ENCODE measurements at places on chromosomes 1 and 21.

DNA sequence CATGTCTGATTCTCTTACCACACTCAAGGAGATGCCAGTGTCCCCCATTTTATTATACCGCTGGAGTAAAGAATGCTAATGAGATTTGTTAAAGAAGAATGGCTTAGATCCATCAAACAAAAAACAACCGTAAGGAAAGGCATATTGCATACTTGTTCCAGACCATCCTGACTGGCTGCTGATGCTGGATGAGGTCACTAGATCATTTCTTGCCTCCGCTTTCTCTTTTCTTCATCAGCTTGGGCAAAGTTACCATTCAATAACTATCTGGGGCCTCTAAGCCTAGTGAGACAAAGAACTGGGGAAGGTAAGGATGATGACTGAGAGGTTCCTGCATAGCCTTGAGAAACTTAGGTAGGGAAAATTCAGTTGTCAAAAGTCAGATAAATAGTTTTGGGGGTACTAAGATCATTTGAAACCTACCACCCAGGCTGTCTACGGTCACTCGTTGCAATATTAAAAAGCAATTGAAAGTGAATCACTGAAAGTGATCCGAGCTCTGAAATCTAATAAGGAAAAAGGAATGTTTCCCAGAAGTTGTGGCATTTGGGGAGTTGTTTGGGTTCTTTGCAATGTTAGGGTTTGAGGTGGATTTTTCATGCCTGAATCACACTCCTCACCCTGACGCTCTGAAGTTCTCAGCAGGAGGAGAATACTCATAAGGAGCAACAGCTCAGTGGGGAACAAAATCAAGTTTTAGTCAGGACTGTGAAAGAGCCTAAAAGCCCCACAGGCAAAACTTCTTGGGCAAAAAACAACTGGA, 176.8 kb downstream of the HHIPL2 start:
- no peak for DNase-seq

DNA sequence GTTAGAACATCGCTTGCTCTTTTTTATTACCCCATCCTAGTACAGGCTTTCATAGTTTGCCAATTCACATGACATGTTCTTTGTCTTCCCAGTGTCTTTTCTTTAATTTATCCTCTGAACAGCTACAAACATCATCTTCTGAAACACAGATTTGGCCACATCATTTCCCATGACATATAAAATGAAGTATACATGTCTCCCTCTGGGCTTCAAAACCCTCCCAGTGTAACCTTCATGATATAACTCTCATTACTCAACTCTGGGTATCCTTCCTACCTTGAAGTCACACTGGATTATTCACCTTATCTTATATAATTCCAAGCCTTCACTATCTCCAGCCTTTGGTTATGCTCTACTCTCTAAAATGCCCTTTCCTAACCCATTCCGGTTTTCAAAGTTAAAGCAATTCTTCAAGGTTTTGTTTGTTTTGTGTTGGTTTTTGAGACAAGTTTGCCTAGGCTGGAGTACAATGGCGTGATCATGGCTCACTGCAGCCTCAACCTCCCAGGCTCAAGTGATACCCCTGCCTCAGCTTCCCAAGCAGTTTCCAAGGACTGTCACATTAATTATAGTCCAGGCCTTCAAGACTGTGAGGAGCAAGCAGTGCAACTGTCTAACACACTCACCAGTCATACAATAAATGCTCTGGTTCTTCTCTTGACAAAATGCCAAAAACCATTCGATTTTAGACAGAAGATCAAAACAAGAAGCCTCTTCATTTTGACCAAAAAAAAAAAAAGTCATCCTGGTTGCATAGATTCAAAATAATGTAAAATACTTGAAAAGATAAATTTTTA, 5.8 kb downstream of the RGS1 start:
- DNase-seq = no peak

GRCh38 chr1:24711329-24711728, 33.9 kb upstream of the CLIC4 start:
- no peak for DNase-seq

DNA sequence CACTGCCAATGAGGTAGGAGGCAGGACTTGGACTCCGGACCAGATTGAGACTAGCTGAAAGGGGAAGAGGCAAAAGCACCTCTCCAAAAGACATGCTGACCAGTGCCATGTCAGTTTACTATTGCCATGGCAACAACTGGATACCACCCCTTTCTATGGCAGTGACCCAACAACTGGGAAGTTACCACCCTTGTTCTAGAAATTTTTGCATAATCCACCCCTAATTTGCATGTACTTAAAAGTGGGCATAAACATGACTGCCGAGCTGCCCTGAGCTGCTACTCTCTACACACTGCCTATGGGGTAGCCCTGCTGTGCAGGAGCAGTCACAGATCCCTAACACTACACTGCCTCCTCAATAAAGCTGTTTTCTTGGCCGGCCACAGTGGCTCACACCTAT, 19.0 kb upstream of the SLC6A9 start:
- no peak for DNase-seq

DNA sequence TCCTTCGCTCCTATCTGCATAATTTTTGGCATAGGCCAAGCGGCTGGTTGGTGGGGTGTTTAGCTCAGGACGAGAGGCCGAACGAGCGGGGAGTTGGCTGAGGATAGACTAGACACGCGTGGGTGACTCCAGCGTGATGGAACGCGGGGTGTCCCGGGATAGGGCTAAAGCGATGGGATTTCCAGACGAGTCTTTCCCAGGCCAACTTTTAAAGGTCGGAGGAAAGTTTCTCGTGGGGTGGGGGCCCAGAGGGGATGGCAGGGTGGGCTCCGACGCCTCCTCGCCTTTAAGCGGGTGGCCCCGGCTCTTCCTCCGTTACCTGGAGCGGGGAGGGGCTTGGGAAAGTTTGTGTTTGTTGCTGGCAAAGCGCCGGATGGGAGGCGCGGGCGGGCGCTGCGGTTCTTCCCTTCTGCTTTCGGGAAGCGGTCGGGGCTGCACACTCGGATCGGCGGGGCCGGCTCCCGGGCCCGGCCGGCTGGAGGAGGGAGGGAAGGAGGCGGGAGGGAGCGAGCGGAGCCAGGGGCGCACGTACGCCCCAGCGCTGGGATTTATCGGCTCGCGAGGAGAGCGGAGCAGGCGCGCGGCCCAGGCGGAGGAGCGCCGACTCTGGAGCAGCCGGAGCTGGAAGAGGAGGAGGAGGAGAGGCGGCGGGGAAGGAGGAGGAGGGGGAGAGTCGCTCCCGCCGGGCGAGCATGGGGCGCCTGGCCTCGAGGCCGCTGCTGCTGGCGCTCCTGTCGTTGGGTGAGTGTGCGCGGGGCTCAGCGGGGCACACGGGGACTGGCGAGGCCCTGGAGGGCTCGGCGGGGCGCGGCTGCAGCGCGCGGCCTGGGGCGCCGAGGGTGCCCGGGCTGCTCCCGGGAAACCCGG, at the start of gene PTGFRN:
Gene PTGFRN, plus strand, starts transcription at position 405 of the 867 bp plus-strand sequence. Its CDS starts 288 bp downstream, at position 693.
- no peak for DNase-seq

DNA sequence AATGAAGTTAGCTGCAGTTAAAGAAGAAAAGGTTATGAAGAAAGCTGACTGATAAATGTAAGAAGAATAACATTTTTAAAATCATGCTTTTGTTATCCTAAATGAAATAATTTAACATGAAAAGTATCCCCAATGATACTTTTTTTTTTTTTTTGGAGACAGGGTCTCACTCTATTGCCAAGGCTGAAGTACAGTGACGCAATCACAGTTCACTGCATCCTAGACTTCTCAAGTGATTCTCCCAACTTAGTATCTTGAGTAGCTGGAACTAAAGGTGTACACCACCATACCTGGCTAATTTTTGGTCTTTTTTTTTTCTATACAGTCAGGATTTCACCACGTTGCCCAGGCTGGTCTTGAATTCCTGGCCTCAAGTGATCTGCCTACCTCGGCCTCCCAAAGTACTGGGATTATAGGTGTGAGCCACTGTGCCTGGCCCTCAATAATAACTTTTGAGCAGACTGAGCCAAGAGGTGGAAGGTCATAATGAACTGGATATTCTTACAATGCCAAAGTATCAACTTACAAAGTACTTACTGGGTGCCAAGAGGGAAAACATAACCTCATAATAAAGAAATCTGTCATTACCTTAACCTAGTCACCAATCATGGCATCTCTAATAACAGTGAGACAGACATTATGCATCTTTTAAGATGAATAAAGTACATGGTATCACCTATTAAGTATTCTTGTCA, 94.5 kb downstream of the EVI5 start:
- DNase-seq = no peak

GRCh38 chr1:45694823-45695222, 6.8 kb downstream of the TMEM69 start:
- DNase-seq = no peak

DNA sequence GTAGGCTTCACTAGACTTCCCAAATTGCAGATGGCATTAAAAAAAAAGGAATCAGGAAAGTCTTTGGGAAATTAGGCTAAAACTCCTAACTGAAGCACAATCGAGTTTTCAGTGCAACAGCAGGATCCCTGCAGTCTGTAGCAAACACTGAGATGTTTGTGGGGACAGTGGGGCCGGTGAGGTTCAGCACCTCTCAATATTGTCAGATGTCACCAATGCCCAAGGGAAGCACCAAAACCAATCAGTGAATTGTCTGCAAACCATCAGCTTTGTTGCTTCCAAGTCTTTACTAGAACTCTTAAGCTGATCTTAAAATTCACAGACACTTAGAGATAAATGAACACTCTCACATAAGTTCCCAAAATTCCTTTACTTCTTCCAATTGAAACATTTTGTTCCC, 2.6 kb downstream of the ERG start:
- no peak for DNase-seq

DNA sequence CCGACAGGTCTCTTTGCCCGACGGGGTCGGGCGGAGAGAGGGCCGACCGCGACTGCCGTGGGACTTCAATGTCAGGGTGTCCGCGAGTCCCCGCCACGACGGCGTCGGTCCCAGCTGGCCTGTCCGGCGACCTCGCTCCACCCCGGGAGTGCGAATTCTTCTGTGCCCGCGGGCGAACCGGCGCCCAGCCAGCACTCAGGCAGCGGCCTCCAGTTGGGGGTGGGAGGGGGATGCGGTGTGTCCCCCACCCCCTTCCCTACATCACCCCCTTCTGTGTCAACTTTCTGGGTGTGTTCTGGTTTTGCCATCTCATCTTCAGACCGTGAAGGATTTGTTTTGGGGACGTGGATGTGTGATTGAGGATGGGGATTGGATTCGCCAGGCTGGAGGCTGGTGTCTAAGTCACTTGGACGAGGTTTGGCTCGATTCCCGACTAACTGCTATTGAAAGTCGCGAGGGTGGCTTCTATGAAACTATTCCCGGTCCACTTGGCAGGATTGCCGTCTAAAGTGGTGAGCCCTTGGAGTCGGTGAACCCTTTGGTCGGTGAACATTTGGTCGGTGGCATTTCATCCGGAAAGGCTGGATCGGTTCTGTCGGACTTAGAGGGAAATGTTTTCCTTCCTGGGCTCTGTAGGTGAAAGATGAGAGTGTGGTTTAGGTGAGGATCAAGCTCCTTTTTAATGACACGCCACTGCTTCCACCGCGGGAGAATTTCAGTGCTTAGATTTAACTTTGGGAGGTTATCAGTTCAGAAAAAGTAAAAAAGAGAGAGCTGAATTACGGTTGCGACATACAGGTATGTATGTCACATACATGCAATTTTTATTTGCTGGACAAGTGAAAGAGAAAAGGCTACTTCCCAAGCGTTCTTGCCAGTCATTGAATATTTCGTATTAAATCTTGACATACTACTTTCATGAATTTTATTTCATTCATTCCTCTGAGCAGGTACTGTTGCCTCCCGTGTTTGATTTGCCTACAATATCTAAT, 771 bp downstream of the ABCD3 start:
- DNase-seq = no peak

- DNase-seq = no peak
These were observed 61.7 kb downstream of the UBE2U start for GRCh38 chr1:64265141-64265540.

- DNase-seq = no peak
These were observed 18.8 kb upstream of the MAP1LC3C start for GRCh38 chr1:242017580-242018233.

- DNase-seq = no peak
These were observed 87.9 kb downstream of the RHOU start for GRCh38 chr1:228823200-228823599.

- no peak for DNase-seq
These were observed 52.5 kb downstream of the SELENOF start for GRCh38 chr1:86861424-86861823.

- DNase-seq = no peak
These were observed 20.2 kb upstream of the KCNAB2 start for GRCh38 chr1:6025269-6026094.

- no peak for DNase-seq
These were observed 65.4 kb downstream of the JAK1 start for GRCh38 chr1:64900916-64901315.

DNA sequence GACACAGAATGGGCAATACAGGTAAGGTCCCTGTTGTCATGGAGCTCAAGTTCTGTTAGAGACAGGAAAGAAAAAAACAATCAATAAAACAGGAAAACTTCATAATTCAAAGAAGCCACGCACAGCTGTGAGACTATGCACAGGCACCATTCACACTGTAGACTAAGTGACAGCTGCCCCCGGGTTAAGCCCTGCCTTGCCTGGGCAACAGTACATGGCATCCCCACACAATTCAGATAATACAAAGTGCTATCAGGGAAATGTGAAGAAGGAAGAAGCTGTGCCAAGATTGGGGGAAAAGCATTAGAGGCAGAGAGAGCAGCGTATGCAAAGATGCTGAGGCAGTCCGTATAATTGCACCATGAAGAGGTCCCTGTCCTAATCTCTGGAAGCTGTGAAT, 9.0 kb upstream of the KCNE2 start:
- DNase-seq = no peak

- no peak for DNase-seq
These were observed 489.2 kb upstream of the C1orf87 start for GRCh38 chr1:60562740-60563139.

- DNase-seq = no peak
These were observed 55.2 kb downstream of the MAP3K7CL start for GRCh38 chr21:29185633-29186032.

- DNase-seq = no peak
These were observed 28.1 kb upstream of the RNF19B start for GRCh38 chr1:32992489-32993323.

GRCh38 chr1:12480748-12481362, 137.2 kb downstream of the DHRS3 start:
- no peak for DNase-seq

All from NCI-H1417 treated with DMSO at 0.1 percent for 48 hours (cell line).